Midbrain (tissue), 1 donor: ENCODE measurements at places on chromosomes 6 and 20.
A peak's percentile ranks its signal among the peaks of the same experiment; 100 is the strongest.

DNA sequence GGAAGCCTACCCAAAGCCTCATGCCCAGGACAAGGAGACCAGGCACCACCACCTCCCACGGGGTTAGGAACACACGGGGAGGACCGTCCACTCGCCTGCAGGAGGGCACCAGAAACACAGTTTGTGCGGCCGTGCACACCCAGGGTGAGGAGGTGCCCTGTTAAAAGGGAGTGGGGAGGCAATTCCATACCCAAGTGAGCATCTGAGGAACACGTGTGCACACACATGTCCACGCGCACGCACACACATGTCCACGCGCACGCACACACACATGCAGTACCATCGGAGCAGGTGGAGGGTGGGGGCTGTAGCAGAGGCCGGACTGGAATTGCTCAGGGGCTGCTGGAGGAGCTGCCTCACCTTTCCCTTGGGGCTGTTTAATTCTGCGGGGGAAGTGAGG is 259.4 kb downstream of the TAF4 start:
- DNase-seq, result no peak

GRCh38 chr20:2794866-2795447 is 5.5 kb downstream of the CPXM1 start:
- DNase-seq, result no peak

GRCh38 chr6:3977875-3978711 is 100.8 kb downstream of the FAM217A start:
- peak; percentile 56 for DNase-seq

DNA sequence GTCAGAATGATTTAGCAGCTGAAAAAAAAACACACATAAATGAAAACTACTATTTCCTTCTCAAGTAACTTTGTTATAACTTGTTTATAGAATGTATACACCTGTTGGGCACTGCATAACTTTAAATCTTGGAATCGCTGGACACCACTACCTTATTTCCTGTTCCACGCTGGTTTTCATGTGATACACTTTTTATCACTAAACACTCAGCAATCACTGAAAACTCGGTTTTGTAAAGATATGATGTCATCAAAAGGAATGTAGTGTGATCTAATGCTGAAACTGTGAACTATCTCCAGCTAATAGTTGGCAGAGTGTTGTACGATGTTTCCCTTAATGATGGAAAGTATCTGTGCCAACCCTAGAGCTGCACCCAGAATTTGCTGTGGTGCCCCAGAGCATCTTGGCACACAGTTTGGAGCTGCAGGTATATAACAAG is 127.9 kb downstream of the BACH2 start:
- no peak for DNase-seq

- no peak for DNase-seq
Observed at GRCh38 chr6:88045521-88046136, 2.0 kb upstream of the SPACA1 start.

- no peak for DNase-seq
Observed at GRCh38 chr6:18213439-18213838, 50.9 kb downstream of the DEK start.

GRCh38 chr6:170416303-170416702 is 109.7 kb downstream of the FAM120B start:
- no peak for DNase-seq

- DNase-seq, result no peak
Observed at GRCh38 chr6:163415620-163416556, 1.4 kb downstream of the QKI start.

DNA sequence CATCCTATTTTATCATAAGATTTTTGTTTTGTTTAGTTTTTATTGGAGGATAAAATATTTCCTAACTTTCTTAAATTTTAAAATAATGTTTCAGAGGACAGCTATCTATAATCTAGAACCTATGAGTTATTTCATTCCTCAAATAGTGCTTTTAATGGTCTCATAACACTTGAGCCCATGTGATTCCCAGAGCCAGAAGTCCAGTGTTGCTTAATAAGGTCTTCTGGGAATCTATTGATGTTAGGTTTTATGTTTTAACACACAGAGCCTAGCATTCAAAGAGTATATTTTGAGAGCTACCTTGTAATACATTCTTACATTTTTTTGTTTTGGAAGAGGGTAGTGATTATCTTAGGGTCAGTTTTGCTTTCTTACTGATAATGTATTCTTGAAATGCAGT is 200.2 kb downstream of the CENPW start:
- DNase-seq, result no peak

DNA sequence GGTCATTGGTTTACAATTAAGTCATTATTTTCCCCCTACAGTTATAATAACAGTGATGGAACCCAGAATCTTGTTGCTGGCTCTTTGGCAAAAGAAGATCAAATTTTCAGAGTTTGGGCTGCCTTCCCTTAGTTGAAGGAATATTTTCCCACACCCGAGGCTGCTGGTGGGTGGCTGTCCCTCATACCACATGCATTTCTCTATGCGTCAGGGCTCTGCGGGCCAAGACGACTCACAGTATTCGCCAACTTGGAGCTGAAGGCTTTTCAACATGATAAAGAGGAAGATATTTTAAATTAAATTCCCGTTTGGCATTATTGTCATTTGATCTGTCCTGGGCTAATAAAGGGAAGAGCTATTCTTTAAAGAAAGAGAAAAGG is 102.2 kb upstream of the SASH1 start:
- no peak for DNase-seq

DNA sequence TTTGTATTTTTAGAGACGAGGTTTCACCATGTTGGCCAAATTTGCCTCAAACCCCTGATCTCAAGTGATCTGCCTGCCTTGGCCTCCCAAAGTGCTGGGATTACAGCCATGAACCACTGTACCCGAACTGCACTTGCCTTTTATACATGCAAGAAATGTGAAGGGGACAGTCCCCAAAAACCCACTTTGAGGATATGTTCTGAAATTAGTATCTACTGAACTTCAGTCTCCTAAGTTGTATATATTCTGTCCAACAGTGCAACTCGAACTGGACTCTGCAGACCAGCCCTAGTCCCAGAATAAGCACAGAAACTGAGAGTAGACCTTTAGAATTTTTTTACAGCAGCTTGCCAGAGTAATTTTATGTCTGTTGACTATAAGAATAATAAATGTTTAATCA is 28.5 kb downstream of the BACH2 start:
- no peak for DNase-seq

DNA sequence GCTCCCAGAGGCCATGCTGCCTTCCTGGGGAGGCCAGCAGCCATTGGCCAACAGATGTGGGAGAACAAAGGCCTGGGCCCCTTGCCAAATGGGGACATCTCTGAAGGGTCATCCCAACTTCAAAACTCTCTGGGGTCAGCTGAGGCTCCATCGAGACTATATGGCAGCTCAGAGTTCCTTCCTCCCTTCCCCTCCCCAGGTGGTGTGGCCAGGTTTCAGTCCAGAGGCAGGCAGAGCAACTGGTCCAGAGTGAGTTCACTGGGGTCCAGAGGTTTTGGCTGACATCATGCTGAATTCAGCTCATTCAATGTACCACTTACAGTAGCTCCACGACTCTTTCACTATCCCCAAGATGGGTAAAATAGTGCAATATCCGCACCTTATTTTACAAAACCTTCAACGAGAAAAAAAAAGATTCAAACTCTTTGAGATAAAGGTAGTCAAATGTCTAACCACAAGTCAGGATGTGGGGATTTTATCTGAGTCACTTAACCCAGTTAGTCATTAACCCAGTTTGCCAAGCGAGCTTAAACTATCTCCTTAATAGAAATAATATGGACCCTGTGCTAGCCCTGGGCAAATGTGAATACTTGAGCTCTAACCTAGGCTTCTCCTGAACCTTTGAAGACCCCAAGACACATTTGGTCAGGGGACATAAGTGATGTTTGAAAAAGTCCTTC is 108.4 kb upstream of the PLEKHG1 start:
- DNase-seq, result no peak

DNA sequence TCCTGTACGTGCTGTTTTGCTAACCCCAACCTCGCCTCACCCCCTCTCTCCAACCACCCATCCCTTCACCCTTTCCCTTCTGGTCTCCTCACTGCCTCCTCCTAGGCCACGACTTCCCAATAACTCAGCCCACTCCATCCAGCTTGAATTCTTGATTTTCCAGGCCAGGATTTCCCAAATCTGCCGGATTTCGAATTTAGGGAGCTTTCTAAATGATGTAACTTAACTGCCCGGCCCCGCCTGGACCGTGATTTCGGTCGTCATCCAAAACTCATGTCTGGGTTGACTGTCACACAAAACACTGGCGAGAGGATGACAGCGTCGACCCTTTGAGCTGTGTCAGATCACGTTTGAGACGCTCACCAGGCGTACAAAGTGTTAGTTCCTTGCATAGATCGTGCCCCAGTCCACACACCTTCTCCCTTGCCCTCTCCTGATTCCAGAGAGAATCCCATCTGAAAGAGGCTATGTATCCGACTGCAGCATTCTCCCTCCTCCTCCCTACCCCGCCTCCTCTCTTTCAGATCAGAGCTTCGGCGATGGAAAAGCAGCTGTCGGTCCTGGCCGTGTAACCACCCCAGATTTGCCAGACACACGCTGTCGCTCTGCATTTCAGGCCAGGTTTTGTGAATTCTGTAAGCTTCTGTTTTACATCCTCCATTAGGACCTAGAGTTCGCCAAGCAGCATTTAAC is 168.2 kb downstream of the GPX5 start:
- DNase-seq, result no peak

GRCh38 chr6:150380256-150380655 is 11.4 kb downstream of the IYD start:
- DNase-seq, result no peak

GRCh38 chr6:166192557-166192956 is 24.9 kb upstream of the TBXT start:
- no peak for DNase-seq

DNA sequence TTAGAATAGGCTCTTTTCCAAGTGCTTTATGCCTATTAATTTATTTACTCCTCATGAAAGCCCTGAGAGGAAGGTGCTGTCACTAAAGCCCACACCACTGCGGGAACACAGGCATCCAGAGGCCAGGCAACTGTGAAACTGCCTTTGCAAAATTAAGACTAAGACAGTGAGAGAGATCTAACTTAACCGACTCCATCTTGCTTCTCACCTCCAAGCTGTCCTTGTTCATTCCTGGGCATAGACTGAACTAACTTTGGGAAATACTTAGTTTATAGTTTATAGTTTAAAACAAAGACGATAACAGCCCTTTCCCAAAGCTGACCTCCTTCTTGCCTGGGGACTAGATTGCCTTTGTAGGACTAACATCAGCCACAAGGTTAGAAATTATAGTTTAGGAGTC is 80.1 kb downstream of the RSPH3 start:
- no peak for DNase-seq

GRCh38 chr20:22339946-22340345 is 244.4 kb downstream of the FOXA2 start:
- no peak for DNase-seq

DNA sequence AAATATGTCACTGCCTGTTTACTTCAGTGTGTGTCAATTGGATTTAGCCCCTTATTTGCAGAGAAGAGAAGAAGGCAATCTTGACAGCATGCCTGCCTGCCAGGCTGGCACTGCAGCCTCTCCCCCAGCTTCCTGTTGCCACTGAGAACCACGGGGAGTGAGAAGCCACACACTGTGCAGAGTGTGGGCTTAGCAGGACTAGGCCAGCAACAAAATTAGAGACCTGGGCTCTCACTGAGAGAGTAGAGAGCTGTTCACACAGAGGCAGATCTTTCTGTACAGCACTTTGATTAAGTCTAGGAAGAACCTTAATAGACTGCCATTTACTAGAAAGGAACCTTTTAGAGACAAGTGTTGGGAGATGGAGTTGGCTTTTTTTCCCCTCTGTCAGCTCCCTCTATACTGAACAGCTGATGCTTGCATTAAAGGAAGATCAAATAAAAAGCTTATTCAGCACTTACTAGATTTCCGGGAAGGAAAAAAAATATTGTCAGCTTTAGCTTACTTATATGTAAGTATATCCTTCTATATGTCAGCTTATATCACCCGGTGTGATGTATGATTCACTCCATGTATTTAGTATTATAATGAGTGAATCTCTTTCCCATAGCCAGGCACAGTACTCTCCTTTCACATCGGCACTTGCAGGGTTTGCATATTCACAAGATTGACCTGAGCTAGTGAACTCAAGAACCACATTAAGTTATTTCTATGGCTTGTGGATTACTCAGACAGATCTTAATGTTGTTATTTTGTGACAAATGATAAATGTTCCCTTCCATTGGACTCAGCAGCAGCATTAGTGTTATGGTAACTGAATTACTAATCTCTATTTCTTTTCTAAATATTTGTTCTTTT is 851.0 kb upstream of the EPHA7 start:
- DNase-seq, result no peak

DNA sequence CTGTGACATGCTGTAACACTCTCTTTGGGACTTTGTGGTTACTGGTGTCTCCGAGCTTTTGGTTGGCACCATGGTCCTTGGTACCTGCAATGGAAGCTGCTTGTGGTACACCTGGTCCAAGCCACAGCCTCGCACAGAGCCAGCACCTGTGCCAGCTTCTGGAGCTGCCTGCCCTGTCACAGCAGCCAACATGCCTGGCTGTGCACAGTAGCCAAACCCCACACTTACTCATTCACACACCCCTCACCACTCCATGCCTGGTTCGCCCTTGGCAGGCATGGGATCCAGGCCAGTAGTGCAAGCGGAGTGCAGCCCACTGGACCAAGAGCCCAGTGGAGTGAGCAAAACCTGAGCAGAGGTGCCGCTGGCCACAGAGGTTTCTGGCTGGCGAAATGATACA is 459.9 kb downstream of the TBC1D32 start:
- DNase-seq, result no peak

DNA sequence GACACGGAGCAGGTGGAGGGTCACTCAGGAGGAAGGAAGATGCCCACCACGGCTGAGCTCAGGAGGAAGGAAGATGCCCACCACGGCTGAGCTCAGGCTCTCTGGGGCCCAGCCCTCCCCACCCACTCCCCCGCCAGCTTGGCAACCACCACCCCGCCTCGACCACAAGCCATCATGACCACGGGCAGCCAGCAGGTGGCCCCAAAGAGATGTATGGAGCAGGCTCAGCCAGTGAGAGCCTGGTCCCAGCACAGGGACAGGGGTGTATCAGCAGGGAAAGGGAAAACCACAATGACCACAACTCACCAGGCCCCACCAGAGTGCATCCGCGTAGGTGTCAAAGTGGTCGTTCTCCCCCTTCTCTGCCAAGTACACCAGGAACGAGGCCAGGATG is 30.4 kb downstream of the KCNQ2 start:
- DNase-seq, result peak; percentile 7

- DNase-seq, result no peak
Observed at GRCh38 chr6:43860285-43860684, 90.3 kb downstream of the VEGFA start.
